ENCODE measurements at places on chromosomes 6 and 20. TPM values are rescaled to one million over a fixed set of nuclear protein-coding genes. Genes with fewer than 3 reads are reported as not detected.

Gene CALHM5
- total RNA-seq, result 0.03 TPM

Gene MRPS26
- 148 TPM for total RNA-seq

Gene PPP2R5D
- total RNA-seq, result 25.7 TPM

Gene SNX9
- total RNA-seq, result 26.8 TPM

Gene PTCRA
- total RNA-seq, result not detected

Gene XKR7
- total RNA-seq, result 0.01 TPM

Gene NDUFAF4
- 54.0 TPM for total RNA-seq

Gene SYNDIG1
- total RNA-seq, result 1.6 TPM

Gene PTCHD4
- total RNA-seq, result not detected

Gene SLC17A2
- not detected for total RNA-seq

Gene SAPCD1
- total RNA-seq, result 3.0 TPM

Gene GPX5
- not detected for total RNA-seq

Gene FOXA2
- total RNA-seq, result 17.8 TPM

Gene TAAR1
- total RNA-seq, result not detected

Gene VWA7
- total RNA-seq, result 1.7 TPM

Gene SEC23B
- 55.9 TPM for total RNA-seq

Gene EYS
- 0.02 TPM for total RNA-seq

Gene RBBP8NL
- 1.3 TPM for total RNA-seq

Gene NMBR
- not detected for total RNA-seq

Gene PLEKHG1
- 0.68 TPM for total RNA-seq

Gene NNAT
- total RNA-seq, result not detected
